ENCODE measurements at places on chromosomes 7 and 10.
A peak's percentile ranks its signal among the peaks of the same experiment; 100 is the strongest.

DNA sequence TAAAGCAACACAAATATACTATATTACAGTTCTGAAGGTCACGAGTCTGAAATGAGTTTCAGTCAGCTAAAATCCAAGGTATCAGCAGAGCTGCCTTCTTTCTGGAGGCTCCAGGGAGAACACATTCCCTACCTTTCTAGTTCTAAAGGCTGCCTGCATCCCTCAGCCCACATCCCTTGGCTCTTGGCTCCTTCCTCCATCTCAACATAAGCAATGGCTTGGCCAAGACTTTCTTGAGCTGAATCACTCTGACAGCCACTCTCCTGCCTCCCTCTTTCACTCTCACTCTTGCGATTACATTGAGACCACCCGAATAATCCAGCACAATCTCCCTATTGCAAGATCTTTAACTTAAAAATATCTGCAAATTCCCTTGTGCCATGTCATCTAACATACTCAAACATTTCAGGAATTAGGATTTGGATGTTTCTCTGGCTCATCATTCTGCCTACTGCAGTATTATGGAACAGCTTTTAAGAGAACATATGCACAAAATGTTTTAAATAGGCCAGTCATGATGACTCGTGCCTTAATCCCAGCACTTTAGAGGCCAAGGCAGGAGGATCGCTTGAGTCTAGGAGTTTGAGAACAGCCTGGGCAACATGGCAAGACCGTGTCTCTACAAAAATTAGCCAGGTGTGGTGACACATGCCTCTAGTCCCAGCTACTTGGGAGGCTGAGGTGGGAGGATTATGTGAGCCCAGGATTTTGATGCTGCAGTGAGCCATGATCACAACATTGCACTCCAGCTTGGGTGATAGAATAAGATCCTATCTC is 144.2 kb upstream of the VSTM2A start:
- DNase-seq: no peak

DNA sequence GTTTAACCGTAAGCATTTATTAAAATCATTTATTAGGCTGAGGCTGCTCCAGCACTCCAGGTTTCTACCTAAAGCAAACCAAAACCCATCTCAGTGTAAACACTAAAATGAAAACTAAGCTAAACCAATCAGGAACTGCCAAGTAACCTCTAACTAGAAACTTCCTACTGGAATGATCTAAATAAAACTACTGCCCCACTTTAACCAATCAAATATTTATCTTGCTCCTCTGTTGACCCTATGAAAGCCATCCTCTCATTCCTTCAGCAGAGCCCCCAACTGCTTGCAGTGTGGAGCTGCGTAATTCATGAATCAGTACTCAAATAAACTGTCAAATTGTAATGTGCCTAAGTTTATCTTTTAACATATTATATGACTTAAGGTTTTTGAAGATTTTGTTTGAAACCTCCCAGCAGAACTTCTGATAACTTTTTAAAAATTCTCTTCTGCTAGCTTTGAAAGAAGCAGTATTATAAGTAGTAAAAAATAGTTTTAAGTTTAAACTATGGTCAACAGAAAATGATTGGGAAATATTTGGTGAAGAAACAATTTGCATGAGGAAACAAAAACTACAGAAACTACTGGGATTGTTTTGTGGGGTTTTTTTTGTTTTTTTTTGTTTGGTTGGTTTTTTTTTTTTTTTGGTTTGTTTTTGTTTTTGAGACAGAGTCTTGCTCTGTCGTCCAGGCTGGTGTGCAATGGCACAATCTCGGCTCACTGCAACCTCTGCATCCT is 47.4 kb downstream of the GPR37 start:
- DNase-seq: no peak

DNA sequence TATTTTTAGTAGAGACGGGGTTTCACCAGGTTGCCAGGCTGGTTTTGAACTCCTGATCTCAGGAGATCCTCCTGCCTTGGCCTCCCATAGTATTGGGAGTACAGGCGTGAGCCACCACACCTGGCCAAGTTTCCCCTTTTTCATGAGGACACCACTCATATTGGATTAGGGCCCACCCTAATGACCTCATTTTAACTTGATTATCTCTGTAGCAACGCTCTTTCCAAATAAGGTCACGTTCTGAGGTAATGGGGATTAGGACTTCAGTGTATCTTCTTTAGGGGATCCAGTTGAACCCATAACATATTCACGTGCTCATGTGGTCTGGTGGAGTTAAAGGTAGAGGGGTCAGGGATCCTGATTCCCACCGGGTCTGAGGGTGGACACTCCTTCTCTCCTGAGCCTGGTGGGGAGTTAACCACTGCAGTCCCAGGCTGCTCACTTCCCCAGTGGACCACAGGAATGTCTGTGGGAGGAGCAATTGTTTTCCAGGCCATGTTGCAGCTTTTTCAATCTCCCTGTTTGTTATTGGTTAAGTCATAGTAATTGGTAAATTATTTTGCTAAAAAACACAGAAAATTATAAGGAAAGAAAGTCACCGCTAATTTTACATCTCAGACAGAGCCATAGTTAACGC is 130.5 kb downstream of the GRK5 start:
- DNase-seq: no peak

DNA sequence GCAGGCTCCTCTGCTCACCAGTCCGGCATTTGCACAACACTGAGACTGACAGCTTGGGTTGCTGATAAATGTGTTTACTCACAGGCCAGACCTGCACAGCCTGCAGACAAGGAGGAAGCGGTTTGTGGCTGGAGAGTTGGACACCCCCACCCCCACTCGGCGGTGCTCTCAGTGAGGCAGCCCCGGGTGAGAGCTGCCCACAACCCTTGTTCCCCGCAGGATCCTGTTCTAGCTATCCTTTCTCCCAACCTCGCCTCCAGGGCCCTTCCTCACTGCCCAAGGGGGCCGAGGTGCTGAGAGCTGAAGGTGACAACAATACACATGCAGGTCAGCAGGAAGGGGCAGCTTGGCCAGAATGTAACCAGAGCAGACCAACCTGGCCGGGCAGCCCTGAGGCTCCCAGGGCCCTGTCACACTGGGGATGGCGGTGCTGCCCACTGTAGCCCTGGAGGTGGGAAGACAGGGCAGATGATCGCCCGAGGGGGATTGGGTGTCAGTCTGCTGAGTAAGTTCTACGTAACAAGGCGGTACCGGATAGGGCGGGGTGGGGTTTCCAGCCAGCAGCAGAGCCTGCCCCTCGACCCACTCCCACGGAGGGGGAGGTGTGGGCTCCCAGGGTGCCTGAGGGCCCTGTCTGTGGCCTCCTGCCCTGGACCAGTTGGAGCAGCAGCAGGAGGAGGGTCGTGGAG is 2.1 kb upstream of the ADAM8 start:
- peak; percentile 63 for DNase-seq

DNA sequence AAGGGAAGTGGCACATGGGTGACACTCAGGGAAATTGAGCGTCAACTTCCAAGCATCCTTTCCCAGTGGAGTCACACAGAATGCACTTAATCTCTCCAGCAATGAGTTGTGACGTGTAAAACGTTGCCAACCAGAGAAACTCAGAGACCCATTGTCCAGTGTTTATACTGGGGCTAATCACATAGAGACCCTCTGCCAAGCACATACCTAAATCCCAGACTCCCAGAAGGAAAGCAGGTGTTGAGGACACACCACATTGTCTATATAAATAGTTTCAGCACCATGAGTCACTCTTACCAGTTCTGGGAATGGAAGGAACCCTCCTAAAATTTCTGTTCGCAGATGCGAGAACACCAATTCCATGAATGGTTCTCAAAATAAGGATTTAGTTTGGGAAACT is 76.4 kb upstream of the BET1 start:
- DNase-seq: no peak

- DNase-seq: no peak
Measured at GRCh38 chr10:49176310-49177268, 11.6 kb downstream of the TMEM273 start.

DNA sequence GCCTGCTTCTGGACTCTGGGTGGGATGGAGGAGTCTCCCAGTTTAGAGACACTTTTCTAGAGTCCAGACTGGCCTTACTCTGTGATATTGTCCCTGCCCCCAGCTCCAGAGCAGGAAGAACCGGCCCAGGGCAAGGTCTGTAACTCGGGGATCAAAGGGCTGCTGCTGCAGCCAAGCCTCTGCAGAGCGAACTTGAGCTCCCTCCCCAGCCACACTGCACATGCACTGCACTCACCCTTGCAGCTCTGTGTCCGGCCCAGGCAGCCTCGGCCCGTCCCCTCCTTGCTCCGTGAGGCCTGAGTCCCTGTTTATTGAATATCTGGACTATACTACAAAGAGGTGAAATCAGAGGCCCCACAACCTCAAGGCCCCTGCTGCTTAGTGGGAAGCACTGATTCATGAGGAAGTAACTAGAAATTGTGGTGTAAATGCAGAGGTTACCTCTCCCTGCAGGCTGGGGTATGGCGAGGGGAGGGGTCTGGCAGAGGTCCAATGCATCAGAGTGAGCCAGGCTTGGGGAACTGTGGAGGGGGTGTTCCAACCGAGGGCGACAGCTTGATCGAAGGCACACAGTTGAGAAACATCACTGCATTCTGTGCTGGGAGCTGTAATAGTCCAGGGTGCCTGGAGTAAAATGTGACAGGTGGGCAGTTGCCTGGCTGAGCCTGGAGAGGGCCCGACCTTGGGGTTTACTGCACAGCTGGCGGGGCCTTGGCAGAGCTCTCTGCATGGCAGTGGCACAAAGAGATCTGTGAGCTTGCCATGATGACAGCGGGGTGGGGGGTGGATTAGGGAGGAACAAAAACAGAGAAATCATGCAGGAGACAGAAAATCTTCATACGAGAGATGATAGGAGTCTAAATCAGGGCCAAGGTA is 49.1 kb downstream of the AOC1 start:
- DNase-seq: no peak

GRCh38 chr10:84173501-84173929 is at the start of gene GPR15LG:
TSS of gene GPR15LG (plus strand) at chr10:84173801. CDS start at chr10:84173852, 51 bp downstream.
- DNase-seq: no peak

DNA sequence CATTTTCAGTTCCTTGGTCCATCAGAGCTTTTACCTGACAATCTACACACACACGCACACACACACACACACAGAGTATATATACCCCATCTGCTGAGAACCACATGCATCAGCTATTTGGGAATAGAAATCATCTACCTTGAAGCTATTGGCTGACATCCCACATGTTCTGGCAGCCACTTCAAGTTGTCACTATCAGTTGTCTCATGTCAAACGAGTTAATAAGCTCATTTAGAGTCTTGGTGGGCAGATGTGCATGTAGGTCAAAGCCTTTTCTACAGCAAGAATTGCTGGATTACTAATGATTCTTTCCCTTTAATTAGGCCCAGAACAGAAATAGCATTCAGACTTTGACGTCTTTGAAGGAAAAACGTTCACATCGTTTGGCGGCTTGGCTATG is 36.8 kb downstream of the COL28A1 start:
- no peak for DNase-seq

GRCh38 chr10:69502589-69502988 is 51.3 kb downstream of the TSPAN15 start:
- no peak for DNase-seq

DNA sequence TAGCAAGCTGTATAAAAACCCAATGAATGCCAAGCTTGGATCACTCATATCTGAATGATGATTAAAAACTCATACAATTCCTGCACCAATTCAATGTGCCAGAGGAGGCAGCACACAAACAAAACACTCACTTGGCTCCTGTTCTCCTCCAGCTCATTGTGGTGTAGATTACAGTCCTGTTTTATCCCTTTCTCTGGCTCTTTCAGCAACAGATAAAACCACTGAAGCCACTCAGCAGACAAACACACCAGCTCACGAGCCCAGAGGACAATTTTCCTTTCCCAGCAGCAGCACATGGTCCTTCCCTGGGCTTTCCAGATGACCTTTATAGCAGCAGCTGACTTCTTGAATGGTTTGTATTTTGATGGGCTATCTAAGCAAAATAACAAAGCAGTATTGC is 107.3 kb upstream of the STARD3NL start:
- DNase-seq: no peak

- no peak for DNase-seq
Measured at GRCh38 chr7:123999703-124000102, 33.2 kb downstream of the TMEM229A start.

DNA sequence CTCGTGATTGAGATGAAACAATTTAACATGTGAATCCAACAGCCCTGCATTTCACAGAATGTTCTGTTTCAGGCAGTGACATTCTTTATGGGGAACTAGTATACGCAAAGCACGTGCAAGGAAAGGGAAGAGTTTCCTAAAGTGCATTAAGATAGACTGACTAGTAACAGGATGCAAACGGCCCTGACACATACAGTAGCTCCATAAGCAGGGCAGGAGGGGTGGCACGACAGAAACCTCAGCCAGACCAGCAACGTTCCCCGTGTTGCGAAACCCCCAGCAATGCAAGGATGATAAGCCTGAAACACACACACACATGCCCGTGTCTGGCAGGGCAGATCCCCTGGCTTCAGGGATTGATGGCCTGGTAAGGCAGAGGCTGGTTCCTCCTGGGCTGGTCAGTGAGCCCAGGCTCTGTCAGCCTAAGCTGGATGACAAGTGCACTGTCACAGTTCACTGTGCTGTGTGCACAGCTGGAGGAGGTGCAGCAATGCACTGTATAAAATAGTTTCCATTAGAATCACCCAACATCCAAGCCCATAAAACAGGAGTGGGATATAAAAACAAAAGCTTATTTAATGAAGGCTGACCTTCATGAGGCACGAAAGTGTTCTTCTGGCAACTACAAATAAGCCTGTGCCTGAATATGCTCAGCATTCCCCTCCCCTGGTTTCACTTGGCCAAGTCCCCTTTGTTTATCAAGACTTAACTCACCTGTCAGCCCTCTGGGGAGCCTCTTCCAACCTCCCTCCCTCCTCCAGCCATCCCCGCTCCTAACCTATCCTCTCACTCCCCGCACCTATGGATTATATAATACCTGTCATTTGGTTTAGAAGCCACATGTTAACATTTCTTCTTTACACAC is 88.8 kb downstream of the GSAP start:
- DNase-seq: no peak

DNA sequence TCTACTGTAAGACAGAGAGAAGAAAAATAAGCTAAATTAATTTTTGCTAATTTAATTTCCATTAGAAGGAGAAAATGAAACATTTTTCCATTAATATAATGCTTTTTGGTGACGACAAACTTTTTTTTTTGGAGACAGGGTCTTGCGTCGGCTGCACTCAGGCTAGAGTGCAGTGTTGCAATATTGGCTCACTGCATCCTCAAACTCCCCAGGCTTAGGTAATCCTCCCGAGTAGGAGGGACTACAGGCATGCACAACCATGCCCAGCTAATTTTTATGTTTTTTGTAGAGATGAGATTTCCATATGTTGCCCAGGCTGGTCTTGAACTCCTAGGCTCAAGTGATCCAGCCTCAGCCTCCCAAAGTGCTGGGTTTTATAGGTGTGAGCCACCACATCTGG is 229.8 kb upstream of the LRRN3 start:
- DNase-seq: no peak

- no peak for DNase-seq
Measured at GRCh38 chr10:79380125-79380945, 33.1 kb downstream of the PPIF start.

GRCh38 chr10:122363722-122364463 is 10.6 kb upstream of the PLEKHA1 start:
- DNase-seq: no peak

DNA sequence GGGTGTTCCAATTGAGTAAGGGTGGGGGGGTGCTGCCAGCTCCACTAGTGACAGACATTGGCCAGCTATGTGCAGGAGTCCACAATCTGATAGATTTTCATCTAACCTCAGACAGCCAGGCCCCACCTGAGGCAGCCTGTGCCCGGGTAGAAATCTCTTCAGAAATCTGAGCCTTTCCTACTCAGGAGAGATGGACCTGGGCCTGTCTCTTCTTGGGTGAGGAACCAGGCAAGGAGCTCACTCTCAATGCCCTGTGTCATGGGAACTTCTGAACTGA is 86.9 kb downstream of the UBE2H start:
- DNase-seq: no peak

- no peak for DNase-seq
Measured at GRCh38 chr7:137975221-137975620, 26.7 kb downstream of the CREB3L2 start.

Measured in activated T-helper 1 cell treated with anti-CD3 and anti-CD28 coated beads, Interleukin-12 subunit alpha, Interleukin-12 subunit beta, Interleukin-2, Interleukin-4 antibody, amounts not matched to agents 30 ng/mL and 10 ng/mL and 1 ng/mL, durations not matched to agents 14 hours and 24 hours and 36 hours (primary cell).